ENCODE measurements at places on chromosomes 5 and 9.
A peak's percentile ranks its signal among the peaks of the same experiment; 100 is the strongest.

GRCh38 chr9:87725900-87726709 is at the start of gene CTSL:
CTSL (plus strand) TSS chr9:87726119; CDS start chr9:87727604, 1,485 bp downstream.
- peak; percentile 93 for DNase-seq

DNA sequence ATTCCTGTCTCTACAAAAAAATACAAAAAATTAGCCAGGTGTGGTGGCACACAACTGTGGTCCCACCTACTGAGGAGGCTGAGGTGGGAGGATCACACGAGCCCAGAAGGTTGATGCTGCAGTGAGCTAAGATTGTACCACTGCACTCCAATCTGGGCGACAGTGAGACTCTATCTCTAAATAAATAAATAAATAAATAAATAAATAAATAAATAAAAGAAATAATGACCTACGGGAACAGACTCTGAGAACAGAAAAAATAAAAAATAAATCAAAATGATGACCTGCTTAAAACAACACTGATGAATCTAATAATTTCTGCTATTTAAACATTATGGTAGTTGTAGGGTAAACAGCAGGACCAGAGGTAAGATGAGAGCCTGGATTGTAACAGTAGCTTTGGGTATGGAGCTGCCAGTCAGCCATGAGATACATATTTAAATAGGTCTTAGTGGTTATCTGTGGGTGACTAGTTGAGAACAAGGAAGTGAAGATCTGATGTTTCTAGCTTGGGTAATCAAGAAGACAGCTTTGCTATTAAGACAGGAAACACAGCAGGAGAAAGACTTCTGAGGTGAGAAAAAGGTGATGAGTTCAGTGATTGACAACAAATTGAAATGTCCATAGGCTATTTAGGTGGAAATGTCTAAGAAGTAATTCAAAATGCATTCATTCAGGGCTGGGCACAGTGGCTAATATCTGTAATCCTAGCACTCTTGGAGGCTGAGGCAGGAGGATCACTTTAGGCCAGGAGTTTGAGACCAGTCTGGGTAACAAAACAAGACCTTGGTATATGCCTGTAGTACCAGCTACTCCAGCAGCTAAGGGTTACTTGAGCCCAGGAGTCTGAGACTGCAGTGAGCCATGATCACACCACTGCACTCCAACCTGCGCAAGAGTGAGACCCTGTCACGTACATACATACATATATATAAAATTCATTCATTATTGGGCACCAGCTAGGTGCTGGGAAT is 11.0 kb downstream of the RNF145 start:
- DNase-seq = peak; percentile 61

DNA sequence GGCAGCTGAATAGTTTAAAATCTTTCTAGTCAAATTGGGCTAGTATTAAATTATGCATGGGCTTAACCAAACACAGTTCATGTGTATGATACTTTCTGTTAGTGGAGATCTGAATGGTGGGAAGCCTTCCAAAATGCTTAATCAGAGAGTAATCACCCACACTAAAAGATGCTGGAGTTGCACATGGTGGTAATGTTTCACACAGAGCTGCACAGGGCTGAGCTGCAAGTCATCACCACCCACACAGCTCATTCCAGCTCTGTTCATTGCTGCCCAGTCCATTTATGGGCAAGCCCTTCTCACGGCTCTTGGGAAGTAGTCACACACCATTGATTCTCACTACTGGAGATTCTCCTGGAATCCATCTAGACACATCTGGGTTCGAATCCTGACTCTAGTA is 351.5 kb upstream of the KCNN2 start:
- DNase-seq = no peak

DNA sequence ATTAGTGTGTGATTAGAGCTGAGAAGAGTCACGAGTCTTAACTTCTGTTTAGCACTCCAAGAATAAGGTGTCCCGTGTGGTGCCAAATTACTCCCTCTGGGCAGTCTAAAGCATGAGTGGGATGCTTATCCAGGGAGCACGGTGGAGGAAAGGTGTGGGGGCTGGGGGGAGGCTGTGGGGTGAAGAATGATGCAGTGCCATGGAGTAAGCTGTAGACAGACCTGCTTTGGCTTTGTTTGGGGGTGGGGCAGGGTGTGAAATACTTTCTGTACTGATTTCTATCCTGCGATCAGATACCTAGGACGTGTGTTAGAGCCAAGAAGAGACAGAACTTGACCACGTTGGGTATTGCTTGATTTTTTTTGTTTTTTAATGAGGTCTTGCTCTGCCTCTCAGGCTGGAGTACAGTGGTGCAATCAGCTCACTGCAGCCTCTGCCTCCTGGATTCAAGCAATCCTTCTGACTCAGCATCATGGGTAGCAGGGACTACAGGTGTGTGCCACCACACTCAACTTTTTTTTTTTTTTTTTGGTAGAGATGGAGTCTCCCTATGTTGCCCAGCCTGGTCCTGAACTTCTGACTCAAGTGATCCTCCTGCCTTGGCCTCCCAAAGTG is 232.8 kb downstream of the MAN2A1 start:
- no peak for DNase-seq

DNA sequence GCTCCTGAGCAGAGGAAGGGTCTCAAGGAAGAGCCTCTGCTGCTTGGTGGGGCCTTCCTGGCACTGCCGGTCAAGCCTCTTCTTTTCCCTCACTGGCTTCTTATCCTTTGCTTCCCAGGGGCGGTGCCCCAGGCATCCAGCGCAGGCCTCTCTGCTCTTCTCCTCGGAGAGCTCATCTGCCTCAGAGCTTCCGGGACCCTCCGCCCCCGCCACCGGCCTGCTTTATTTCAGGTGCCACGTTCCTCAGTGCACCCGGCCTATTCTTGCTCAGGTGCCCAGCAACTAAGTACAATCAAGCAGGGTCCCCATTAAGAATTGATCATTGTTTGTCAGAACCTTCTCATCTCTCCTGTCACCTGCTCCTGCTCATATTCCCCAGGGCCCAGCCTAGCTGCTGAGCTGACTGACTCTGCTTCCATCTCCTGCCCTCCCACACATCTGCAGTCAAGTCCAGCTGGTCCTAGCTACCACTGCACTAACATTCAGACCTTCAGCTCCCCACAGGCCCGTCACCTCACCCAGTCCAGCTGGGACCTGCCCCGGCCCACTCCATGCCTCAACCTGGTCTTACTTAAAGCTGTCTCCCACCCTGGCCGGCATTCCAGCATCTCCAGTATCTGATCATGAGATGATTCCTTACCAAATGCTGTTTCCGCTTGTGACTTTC is 114.3 kb upstream of the BOD1 start:
- DNase-seq = no peak

GRCh38 chr9:127658428-127658827 is 46.4 kb downstream of the STXBP1 start:
- no peak for DNase-seq

DNA sequence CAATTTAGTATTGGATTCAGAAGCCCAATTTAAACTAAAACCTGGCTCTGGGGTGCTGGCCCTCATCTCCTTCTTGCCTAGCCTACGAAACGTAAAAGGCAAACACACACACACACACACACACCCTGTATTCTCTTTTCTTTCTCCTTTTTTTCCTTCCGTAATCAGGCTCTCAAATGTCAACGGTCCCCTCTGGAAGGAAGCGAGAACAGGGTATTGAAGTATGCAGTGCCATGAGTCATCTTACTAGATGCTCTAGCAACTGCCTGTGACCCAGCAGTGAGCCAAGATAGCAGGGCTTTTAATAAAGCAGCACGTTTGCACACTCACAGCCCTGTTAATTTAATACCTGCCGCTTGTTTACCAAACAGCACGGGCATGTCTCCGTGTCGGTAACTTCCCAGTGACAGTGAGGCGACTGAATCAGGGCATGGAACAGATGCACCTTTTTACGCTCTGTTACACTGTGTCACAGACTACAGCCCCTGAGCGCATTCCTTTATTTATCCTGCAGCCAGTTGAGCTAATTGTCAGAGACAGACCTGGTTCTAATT is 243.8 kb downstream of the BNC2 start:
- no peak for DNase-seq

GRCh38 chr9:127571971-127572370 is 40.1 kb upstream of the STXBP1 start:
- no peak for DNase-seq

- DNase-seq = no peak
Observed at GRCh38 chr9:133906932-133907910, 84.9 kb downstream of the VAV2 start.

- DNase-seq = peak; percentile 36
Observed at GRCh38 chr5:81762401-81762800, 11.5 kb upstream of the SSBP2 start.

DNA sequence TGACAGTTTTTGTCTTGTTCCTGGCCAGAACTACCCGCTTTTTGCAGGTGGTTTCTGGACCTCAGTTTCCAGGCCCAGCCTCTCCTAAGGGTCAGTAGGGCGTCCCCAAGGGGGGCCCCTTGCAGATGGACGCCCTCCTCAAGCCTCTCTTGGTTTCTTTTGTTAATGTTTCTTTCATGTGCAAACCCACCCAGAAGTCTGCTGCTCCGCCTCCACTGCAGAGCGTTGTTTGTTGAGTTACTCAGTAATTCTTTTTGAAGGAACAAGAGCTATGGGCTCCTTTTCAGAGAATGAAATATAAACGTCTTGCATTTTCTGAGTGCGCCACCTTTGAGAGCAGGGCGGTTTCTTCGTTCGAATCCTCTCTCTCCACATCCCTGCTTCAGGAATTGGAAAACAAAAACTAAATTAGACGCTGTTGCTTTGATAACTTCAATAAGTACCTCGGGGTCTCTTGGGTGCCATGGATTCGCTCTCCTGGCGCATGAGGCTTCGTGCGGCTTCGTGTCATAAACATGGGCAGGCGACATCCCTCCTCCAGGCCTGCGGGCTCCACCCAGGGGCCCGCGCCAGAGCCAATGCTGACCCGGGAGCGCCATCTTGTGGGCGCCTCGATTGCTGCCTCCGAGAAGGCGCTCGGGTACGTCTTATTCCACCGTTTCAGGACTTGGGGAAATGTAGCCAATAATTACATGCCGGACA is 38.3 kb upstream of the CKMT2 start:
- peak; percentile 80 for DNase-seq

DNA sequence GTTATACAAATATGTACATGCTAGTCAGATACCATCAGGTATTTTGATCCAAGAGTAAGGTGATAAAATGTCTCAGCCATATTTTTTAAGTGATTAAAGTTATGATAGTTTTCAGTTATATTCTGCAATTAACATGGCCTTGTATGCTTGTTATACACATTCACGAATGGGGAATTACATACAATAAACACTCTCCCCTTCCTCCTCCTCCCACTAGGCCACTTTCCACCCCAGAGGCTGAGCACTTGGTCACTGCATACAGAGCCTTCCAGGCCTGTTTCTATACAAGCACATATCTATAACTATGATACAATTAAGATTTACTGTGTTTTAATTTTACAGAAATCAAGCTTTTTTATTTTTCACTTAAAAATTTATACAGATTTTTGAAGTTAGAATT is 104.7 kb upstream of the PIK3R1 start:
- DNase-seq = no peak

- no peak for DNase-seq
Observed at GRCh38 chr9:26725573-26725972, 167.0 kb downstream of the CAAP1 start.

DNA sequence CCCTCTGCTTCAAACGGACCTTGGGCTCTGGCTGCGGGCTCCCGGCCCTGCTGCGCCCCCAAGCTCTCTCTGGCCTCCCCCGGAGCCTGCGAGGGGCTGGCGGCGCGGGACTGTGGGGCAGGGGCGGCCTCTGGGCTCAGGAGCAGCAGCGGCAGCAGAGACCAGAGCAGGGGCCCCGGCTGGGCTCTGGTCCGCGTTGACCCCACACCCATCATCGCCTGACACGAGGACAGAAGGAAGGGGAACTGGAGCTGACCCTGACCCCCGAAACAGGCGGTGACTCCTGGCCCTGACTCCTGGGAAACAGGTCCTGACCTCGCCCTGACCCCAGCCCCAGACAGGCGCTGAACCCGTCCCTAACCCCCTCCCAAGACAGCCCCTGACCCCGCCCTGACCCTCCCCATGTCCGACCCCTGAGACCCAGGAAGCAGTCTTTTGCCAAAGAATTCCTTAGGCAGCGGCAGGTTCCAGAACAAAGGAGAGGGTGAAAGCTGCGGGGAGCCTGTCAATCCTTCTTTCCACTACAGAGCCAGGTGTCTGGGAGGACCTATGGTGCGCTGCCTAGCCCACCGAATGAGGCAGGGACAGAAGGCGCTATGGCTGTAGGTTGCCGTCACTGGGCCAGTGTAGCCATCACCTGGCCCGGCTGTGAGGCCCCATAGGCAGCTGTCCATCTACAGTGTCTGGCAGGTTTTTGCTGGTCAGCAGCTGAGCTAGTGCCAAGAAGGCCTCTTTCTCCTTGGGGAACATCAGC is 74.7 kb upstream of the SPTLC1 start:
- no peak for DNase-seq

GRCh38 chr9:94068257-94068656 is 16.0 kb upstream of the PTPDC1 start:
- DNase-seq = no peak

GRCh38 chr5:94366811-94367210 is 251.6 kb downstream of the KIAA0825 start:
- DNase-seq = no peak

GRCh38 chr9:105067895-105068580 is 140.1 kb upstream of the ABCA1 start:
- no peak for DNase-seq

- no peak for DNase-seq
Observed at GRCh38 chr5:179316982-179317381, 28.3 kb downstream of the ADAMTS2 start.

- no peak for DNase-seq
Observed at GRCh38 chr9:91180240-91180929, 181.3 kb downstream of the AUH start.

GRCh38 chr9:98108531-98109031 is 10.4 kb downstream of the TRIM14 start:
- DNase-seq = peak; percentile 75

GRCh38 chr5:32018476-32019436 is 155.4 kb downstream of the GOLPH3 start:
- no peak for DNase-seq

GRCh38 chr9:21565155-21565554 is 83.0 kb upstream of the IFNE start:
- no peak for DNase-seq

DNA sequence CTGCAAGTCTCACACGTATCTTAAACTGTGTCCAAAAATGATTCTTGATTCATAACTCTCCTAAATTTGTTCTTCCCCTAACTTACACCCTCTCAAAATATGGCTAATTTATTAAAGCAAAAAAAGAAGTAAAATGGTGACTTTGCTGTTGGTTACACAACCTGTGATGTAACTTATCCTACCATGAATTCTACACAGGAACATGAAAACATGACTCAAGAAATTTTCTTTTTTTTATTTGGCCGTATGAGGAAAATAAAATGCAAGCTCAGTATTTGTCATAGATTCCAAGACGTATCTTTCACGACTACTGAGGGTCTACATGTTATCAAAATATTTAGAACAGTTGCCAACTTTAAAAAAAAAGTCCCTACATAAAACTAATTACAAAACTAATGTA is 9.2 kb downstream of the LIFR start:
- DNase-seq = no peak

DNA sequence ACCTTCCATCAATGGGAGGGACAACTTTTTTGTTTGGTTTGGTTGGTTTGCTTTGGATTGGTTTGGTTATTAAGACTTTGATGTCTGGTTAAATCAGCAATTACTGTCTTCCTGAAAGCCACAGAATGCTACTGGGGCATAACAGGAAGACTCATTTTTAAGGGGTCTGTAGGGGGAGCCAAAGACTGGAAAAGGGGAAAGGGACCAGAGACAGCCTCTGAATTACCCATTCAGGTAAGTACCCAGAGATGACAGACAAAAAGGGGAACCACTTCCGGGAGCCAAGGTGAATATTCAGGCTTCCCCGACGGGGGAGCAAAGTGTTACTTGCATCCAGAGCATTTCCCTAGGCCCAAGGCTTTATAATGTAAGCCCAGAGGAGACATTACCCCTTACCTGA is 4.6 kb upstream of the FEM1C start:
- no peak for DNase-seq
